ENCODE measurements at places on chromosomes 12 and 14.

- DNase-seq = no peak
Observed at GRCh38 chr12:50517421-50518048, 12.8 kb downstream of the DIP2B start.

GRCh38 chr14:102417646-102418045, 54.9 kb downstream of the TECPR2 start:
- DNase-seq = no peak

DNA sequence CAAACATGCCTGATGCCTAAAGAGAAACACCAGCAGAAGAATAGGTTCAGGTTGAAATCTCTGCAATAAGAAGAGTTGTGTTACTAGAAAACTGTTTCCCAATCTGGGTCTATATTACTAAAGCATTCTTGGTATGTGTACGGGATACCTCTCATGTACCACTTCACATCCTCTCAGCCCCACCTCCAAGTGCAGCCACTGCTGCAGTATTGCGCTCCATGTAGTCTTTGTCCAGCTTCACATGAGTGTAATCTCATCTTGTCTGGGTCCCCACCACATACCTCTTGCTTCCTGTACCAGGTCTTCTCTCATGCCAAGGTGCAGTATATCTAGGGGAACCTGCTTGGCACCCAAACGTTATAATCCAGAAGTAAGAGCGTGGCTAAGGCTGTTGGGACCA, 187.5 kb upstream of the EEA1 start:
- DNase-seq = no peak

DNA sequence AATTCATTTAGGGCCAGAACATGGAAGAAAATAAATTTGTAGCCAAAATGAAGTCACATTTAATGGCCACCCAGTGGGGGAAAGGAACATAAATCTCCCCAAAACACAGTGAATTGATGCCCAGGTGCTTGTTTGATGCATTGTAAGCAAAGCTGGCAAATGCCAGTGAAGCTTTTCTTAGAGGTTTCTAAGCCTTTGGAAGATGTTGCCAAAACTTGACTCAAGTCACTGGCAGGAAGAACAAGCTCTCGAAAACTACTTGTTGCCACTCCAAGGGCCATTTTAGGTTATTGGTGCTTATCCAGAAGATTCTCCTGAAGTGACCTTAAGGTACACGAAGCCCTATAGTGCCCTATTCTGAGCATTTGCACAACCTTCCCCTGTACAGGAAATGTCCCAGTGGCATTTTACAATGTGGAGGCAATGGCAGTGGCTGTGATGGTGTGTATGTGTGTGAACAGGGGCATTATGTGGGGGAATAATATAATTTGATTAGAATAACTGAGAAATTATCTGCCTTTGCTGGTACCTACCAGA, 89.5 kb upstream of the NOVA1 start:
- no peak for DNase-seq

- no peak for DNase-seq
Observed at GRCh38 chr14:61514927-61515326, 180.4 kb upstream of the HIF1A start.

DNA sequence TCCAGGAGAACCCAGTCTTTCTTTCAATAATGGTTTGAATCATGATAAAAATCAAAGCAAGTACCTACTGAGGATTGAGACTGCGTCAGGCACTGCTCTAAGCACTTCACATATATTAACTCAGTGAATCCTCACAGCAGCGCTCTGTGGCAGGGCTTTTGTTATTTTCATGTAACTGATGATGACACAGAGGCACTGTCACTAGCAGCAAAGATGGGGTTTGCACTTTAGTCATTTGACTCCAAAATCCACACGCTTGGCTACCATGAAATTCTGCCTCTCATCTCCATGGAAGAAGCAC, 98.8 kb upstream of the GSC start:
- DNase-seq = no peak

GRCh38 chr12:105887131-105887530, 251.6 kb downstream of the NUAK1 start:
- no peak for DNase-seq

DNA sequence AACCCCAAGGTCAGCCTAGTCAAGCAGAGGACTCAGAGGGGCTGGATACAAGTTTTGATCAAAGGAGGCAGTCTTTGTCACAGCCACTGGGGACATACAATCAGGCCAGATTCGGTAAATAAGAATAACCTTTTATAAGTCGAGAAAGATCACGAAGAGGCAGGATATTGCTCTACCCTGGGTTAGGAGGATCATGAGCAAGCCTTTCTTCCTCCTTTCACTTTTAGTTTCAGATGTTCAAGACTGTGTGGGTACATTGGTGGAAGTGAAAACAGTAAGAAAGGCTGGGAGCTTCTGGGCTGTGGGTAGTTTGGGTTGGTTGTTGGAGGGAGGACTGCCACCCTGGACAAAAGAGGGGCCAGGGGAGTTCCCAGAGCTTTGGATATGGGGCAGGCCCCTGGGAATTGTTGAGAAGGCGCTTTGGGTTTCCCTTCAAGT, 127.7 kb downstream of the SNAPC1 start:
- no peak for DNase-seq

DNA sequence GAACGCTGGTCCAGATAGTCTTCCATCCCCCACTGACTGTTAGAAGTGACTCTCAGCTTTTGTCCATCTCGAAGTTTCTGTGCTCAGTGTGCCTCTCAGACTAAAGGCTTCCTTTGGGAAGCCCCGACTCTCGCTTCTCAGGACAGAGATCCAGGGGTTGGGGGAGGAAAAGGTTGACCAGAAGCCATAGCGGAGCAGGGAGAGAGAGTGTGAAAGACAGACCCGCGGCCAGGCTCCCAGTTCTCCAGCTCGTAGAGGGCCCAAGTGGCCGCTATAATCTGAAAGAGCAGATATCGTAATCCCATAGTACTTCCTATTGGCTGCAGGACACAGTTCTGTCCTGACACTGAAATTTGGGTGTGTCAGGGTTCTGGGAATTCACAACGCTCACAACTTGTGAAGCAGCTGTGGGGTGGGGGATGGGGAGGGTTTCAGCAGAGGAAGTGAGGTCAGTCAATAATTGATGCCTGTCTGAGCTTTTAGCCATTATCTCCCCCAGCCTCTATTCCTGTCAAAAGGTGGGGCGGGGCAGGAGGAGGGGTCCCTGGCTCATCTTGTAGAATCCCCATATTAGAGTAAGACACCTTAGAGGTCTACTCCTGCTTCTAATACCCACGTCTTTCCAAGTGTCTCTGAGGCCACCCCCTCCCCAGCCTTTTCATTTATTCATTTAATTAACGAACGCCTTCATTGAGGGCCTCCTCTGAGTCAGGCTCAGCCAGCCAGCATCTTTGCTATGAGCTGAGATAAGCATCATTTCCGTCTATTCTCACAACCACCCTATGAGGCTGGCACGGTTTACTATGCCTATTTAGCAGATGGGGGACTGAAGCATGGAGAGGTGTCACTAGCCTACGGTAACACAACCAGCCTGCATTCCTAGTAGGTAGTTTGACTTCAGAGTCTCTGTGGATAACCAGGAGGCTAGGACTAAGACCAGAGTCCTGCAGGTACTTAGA, 1.6 kb upstream of the ACVRL1 start:
- DNase-seq = no peak

DNA sequence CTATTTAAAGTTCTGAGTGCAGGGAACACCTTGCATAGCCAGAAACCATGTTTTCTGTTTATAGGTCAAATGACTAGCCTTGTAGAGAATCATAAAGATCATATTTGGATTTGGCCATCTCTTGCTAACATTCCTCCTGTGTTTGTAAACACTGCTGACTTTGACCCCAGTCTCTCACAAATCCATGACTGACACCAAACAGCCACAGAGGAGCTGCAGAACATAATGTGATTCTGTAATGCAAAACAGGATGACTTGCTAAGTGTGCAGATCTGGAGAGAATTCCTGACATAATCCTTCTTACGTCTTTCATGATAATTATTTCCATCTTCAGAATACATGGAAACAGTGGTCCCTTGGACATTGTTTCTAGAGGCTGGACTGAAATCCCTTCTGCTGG, 211.8 kb downstream of the BMP4 start:
- DNase-seq = no peak

- no peak for DNase-seq
Observed at GRCh38 chr14:31582286-31582691, 21.1 kb downstream of the NUBPL start.

DNA sequence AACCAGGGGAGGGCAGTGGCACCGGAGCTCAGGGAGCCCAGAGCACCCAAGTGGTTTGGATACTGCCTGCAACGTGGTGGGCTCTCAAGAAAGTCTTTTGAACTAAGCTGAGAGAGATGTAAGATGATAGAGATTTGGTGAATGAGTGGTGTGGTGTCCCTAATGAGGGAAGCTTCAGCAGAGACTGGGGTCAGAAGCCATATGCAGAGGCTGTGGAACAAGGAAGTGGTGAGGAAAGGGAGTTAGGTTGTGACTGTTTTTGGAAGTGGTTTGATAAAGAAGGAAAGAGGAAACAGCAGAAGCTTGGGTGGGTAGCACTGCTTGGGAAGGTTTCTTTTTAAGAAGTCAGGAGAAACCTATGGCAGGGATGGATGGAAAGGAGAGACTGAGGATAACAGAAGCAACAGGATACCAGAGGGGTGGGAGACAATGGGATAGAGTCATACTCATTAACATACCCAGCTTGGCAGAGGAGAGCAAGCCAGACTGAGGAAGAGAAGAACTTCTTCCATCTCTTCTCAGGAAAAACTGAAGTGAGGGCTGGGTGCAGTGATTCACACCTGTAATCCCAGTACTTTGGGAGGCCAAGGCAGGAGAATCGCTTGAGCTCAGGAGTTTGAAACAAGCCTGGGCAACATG, 24.1 kb downstream of the SLC4A8 start:
- no peak for DNase-seq

- DNase-seq = no peak
Observed at GRCh38 chr12:11233532-11233931, 36.0 kb downstream of the PRB3 start.

GRCh38 chr12:64194333-64195149, 27.6 kb downstream of the KICS2 start:
- no peak for DNase-seq

GRCh38 chr12:106170285-106170684, 31.5 kb upstream of the NUAK1 start:
- no peak for DNase-seq

GRCh38 chr12:124233846-124234640, 60.9 kb upstream of the RFLNA start:
- DNase-seq = no peak

GRCh38 chr12:95437565-95437964, 36.4 kb upstream of the METAP2 start:
- no peak for DNase-seq

DNA sequence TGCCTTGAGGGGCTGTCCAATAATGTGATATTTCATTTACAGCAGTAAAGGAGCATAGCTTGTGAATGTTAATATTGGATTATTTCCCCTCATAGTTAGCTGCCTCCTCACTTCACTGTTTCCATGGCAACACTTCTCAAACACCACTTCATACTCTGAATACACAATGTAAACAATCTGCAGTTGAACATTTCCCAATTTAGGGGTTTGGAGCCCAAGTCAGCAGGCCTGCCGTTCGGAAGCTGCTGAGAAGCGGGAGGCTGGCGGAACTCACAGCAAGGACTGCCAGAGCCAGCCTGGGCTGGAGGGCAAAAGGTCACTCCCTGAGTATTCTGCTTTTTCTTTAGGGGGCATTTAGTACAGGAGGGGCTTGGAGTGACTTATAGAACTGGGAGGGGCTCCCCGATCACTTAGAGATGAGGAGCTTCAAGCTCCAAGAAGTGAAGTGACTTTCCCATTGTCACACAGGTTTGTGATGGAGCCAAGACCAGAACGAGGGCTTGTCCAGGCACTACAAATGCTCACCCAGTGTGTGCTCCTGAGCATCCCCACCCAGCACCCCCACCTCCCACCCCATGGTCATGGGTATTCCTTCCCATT, 12.1 kb upstream of the SLC24A4 start:
- no peak for DNase-seq

DNA sequence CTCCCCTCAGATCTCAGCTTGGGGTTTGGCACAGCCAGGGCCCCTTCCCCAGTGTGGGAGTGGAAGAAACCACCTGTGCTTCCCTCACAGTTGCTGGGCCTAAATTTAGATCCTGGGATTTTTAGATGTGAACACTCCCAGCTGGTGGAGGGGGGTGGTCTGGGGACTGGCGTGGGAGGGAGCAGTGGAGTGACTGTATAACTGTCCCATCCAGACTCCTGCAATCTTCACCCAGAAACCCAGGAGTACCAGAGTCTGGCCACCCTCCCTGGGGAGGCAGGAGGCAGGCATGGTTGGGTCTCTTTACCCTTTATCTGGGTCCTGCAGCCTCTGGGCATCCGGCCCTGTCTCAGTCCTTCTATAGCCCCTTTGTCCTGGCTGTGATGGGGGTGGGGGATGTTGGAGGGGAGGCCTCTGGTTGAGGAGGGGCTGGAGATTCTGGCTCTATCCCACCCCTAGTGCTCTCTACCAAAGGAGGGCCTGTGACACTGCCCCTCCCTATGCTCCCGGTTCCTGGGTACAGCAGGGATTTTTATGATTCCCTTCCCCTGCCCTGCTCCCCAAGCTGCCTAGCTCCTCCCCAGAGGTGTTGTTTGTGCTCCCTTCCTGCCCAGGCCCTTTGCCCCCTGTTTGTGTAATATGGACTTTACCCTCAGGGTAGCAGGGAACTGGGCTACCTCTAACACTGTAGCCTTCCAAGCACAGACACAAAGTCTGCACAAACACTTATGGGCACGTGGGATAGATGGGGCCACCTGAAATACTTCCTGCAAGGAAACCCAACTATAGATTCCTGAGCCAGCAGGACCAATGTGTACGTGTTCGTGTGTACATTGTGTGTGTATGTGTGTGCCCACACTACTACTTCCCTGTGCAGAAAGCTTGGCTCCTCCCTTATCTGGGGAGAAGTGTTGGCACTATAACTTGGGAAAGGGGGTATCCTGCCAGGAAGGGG, 1.7 kb downstream of the ERBB3 start:
- no peak for DNase-seq

DNA sequence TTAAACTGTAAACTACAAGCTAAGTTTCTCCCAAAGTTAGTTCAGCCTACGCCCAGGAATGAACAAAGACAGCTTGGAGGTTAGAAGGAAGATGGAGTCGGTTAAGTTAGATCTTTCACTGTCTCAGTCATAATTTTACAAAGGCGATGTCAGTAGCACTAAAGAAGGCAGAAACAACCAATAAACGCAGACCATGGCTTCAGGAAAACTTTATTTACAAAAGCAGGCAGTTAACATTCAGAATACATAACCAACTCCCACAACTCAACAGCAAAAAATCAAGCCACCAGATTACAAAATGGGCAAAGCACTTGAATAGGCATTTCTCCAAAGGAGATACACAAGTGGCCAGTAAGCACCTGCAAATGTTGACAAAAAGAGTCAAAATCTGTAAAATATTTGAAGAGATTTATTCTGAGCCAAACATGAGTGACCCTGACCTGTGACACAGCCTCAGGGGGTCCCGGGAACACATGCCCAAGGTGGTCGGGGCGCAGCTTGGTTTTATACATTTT, 8.8 kb upstream of the ULK1 start:
- no peak for DNase-seq
